ENCODE measurements at places on chromosomes 7 and 10. TPM values are rescaled to one million over a fixed set of nuclear protein-coding genes. Genes with fewer than 3 reads are reported as not detected.

DNA sequence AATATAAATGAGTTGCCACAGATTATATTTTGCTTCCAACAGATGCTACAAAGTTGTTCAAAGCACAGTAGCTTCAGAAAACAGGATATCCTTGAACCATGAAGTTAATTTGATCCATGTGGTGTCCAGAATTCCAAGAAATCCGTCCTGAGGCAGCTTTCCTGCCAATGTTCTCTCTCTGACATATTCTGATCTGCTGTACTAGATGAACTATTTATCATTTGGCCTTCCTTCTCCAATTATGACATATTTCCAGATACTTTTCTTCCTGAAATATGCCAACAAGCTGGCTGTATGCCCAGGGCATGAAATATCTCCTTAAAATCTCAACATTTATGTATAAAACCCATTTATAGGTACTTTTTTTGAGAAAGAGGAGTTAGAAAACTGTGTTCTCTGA is 141.1 kb downstream of the SPAG6 start:
- no peak for DNase-seq

Gene KLHDC10
- total RNA-seq = 36.3 TPM

GRCh38 chr7:87448388-87448787 is 27.1 kb downstream of the ABCB4 start:
- no peak for DNase-seq

Gene MALSU1
- total RNA-seq = 40.5 TPM

- DNase-seq = no peak
These were observed 47.0 kb downstream of the TBATA start for GRCh38 chr10:70738006-70738760.

Gene A1CF
- 34.2 TPM for total RNA-seq

DNA sequence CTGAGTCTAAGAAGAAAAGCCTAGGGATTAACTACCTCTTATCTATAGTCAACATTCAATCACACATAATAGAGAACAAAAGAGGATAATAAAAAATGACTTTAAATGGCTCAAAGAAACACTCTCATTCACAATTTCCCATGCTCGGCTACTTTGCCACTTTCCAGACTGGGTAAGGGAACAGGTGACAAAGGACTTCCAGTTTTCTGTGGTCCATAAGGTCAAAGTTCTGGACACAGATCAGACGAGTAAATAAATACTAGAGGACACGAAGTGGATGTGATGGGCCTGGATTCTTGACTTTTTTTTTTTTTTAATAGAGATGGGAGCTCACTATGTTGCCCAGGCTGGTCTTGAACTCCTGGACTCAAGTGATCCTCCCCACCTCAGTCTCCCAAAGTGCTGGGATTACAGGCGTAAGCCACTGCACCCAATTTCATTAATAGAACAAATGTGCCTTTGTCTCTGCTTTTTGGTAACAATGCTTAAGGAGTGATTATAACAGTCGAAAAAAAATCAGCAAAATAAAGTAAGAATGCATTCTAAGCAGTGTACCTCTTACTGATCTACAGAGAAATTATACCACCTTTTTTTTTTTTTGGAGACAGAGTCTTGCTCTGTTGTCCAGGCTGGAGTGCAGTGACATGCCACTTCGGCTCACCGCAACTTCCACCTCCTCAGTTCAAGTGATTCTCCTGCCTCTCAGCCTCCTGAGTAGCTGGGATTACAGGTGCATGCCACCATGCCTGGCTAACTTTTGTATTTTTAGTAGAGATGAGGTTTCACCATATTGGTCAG is 70.6 kb downstream of the WAPL start:
- DNase-seq = no peak

Gene DPP6
- 0.35 TPM for total RNA-seq

DNA sequence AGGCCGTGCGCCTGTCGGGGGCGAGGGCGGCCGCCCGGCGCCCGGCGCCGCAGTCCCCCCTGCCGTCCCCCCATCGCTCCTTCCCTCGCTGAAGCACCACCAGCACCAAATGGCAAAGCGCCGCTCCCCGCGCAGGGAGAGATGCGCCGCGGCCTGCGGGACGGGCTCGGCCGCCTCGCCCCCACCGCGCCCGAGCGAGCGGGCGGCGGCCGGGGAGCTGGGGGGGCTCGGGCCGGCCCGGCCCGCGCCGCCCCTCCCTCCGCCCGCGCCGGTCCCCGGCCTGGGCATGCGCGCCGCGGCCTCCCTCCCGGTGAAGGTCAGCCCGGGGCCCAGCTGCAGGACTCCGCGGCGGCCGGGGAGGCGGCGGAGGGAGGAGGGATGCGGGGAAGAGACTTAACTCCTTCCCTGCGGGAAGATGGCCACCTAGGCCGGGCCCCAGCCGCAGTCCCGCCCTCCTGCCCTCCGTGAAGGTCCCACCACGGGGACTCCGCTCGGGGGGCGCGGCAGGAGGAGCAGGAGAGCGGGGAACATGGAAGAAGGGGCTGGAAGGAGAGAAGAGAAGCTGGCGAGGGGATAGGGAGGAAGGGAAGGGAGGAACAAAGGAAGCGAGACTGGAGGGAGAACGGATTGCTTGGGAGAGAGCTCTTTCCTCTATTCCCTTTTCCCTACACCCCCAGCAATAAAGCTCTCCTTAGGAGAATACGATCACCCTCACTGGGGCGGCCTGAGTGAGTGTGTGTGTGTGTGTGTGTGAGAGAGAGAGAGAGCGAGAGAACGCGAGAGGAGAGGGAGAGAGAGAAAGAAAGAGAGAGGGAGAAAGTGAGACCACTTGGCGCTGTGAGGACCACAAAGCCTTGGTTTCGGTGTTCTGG is 3.4 kb upstream of the SMARCD3 start:
- peak; percentile 52 for DNase-seq

Gene GPR37
- 3.7 TPM for total RNA-seq

DNA sequence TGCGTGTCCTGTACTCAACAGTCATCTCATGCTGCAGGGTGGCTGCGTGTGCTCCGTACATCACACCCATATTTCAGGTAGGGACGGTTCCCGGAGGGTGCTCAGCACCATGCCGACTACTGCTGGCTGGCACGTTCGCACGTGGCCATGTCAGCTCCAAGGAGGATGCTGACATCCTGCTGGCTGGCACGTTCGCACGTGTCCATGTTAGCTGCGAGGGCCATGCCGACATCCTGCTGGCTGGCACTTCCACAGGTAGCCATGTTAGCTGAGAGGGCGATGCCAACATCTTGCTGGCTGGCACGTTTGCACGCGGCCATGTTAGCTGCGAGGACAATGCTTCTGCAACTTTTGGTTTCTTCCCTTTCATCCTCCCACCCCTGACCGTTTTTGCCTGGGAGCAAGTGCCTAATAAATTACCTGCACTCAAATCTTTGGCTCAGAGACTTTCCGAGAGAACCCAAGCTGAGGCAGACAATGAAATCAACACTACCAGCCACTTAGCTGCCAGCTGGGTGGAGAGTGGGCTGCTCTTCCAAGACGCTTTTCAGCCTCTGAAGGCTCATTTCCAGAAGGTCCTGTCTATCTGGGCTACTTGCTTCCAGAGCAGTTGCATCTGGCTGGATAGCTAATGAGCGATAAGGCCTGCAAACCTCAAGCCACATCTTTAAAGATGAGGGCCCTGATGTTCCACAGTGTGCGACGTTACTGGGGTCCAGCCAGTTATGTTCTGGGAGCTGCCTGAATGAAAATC is 104.6 kb downstream of the WDR37 start:
- no peak for DNase-seq

GRCh38 chr10:127853868-127854768 is 38.6 kb downstream of the CLRN3 start:
- peak; percentile 42 for DNase-seq

Gene NACAD
- total RNA-seq = 4.9 TPM

Gene NKX1-2
- total RNA-seq = 0.09 TPM

- DNase-seq = no peak
These were observed 28.3 kb downstream of the FZD1 start for GRCh38 chr7:91292506-91292905.

DNA sequence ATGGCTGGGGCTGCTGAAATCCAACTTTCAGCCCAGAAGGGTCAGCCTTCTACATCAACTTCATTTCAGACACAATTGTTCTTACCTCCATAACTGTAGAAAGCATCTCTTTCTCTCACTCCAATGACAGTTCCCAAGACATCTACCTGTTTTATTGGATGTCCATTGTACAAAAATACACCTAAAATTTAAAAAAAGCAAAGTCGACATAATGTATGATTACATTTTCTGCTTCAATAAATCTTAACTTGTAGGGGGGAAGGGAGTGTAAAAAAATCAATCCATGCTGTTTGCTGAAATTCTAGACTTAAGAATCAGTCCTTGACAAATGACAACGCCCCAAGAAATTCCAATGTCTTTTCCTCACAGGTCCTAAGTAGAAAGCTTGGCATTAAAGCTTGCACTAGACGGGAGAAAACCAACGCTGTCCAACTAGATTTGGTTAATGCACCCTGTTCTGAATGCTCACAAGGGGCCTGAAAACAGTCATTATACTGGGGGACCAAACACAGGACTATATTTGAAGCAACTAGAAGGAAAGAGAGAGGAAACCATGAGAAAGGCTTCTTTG is 7.5 kb downstream of the STN1 start:
- DNase-seq = no peak

- DNase-seq = no peak
These were observed 75.8 kb upstream of the MRLN start for GRCh38 chr10:59829024-59829423.

GRCh38 chr7:127154101-127154500 is 98.6 kb downstream of the GRM8 start:
- no peak for DNase-seq

- no peak for DNase-seq
These were observed 138.2 kb downstream of the PLCE1 start for GRCh38 chr10:94131885-94132284.

Gene HACD1
- total RNA-seq = 17.0 TPM

DNA sequence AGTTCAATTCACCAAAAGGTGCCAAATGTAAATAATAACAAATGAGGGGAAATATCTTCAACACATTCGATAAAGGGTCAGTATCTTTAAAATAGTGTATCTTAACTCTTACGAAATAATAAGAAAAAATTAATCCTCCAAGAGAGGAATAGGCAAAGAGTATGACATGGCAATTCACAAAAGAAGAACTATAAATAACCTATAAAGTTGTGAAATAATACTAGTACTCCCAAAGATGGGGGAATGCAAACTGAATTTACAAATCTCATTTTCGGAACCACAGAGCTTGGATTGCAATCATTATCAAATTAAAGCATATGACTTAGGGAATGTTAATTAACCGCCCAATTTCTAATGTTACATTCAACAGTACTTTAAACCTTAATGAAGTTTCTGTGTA is 78.2 kb upstream of the TARP start:
- DNase-seq = no peak

- no peak for DNase-seq
These were observed 591.4 kb downstream of the SORCS1 start for GRCh38 chr10:106573106-106573505.

Gene FFAR4
- total RNA-seq = 6.1 TPM

- no peak for DNase-seq
These were observed 61.7 kb downstream of the SH2D4B start for GRCh38 chr10:80599424-80599847.

Gene TMEM139
- total RNA-seq = 47.8 TPM

Gene DYDC2
- total RNA-seq = 0.35 TPM

DNA sequence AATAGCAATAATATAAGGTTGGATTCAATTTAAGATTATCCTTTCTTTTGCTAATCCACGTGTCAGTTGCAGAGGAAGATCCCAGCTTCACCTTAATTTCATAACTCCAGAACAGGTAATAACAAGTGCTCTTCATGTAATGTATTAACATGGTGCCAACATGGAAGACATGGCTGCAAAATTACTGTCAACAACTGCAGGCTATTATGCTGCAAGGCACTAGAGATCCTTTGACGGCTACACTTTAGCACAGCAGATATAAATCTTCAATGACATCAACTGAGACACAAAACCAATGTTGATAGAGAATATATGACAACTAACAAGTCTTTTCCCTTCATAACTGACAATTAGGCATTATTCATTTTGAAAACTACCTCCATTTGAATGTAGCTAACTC is 96.1 kb downstream of the RNF133 start:
- DNase-seq = no peak

GRCh38 chr10:19762026-19762425 is 54.2 kb upstream of the PLXDC2 start:
- no peak for DNase-seq

DNA sequence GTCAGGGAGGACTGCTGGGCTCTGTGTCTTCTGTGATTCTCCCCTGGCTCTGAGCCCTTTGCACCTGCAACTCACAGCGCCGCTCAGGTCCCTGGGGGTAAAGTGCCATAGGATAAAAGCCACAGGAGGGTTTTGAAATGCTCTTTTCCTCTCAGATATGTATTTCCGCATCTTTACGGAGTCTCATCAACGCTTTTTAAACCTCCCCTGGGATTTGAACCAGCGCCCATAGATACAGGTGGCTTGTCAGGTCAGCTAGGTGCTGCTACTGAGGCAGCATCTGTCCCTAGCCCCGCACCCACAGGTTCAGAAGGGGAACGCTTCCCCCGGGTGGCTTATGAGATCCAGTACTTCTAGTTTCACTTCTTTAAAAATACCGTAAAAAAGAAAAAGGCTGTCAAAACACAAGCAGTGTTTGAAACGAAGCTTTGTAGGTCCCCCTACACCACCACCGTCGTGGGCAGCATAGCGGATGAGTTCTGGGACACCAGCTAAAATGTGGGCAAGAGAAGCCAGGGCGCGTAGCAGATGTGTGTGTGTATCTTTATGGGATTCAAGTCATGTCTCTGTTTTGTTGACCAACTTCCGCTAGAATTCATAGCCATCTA is 173.5 kb downstream of the CUX1 start:
- DNase-seq = no peak

- DNase-seq = no peak
These were observed 1.7 kb downstream of the ESYT2 start for GRCh38 chr7:158827411-158828132.

- DNase-seq = no peak
These were observed 130.3 kb downstream of the SRI start for GRCh38 chr7:88089561-88089960.

Gene HMX3
- 1.6 TPM for total RNA-seq

Data from mucosa of gallbladder (tissue), 1 donor.